ENCODE measurements at places on chromosomes 12 and 14.

DNA sequence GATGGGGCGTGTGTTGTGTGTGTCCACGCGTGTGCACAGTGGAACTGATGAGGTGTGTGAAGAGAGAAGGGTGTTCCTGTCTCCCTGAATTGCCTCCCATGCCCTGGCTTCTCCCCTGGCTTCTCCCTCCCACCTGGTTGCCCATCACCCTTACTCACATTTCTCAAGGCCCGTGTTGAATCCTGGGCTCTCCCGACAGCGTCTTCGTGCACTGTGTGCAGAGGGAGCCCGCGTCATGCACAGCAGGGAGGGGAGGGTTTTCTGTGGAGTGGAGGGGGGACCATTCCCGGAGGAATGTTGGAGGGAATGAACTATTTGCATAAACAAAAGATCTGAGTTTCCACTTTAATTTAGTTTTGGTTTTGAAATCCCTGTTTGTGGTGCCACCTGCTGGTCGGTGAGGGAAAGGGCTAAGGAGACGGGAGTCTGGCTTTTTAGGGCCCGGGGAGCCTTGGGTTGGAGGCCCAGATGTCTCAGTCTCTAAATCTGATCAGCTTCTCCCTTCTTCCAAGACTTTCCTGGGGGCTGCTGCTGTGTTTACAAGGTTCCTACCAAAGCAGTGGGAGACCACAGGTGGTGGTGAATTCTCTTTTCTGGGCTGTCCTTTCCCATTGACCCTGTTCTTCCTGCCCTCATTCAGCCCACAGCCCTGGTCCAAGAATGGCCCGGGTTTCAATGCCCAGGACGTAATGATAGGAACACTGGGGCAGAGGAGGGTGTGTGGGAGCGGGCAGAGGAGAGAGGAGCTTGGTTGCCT is at the start of gene C1R:
Gene C1R, minus strand, starts transcription at position 217 of the 757 bp plus-strand sequence. Its CDS starts 57 bp downstream, at position 160.
- DNase-seq, result peak; percentile 63

- DNase-seq, result peak; percentile 26
Observed at GRCh38 chr12:21026302-21026701, 104.7 kb upstream of the SLCO1B1 start.

GRCh38 chr14:91888641-91889476 is 21.5 kb upstream of the TC2N start:
- DNase-seq, result no peak

- DNase-seq, result peak; percentile 59
Observed at GRCh38 chr14:57512220-57512619, 18.6 kb upstream of the CCDC198 start.

DNA sequence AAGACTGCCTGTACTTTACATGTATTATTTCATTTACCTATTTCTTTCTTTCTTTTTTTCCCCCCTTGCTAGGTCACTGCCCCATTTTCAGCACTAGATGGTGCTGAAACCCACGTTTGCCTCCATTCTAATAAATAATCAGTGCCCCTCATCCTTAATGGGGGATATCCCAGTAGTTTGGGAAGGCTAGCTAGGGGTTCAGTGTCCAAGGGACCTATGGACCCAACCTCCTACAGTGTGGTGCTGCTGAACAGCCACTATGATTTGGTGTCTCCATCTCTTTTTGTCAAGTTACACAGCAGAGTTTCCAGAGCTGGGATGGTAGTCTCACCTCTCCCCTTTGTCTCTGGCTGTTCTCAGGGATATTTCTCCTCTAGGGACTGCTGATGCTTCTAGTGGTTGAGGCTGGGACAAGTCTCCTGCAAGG is 6.5 kb upstream of the HCFC2 start:
- DNase-seq, result peak; percentile 47

DNA sequence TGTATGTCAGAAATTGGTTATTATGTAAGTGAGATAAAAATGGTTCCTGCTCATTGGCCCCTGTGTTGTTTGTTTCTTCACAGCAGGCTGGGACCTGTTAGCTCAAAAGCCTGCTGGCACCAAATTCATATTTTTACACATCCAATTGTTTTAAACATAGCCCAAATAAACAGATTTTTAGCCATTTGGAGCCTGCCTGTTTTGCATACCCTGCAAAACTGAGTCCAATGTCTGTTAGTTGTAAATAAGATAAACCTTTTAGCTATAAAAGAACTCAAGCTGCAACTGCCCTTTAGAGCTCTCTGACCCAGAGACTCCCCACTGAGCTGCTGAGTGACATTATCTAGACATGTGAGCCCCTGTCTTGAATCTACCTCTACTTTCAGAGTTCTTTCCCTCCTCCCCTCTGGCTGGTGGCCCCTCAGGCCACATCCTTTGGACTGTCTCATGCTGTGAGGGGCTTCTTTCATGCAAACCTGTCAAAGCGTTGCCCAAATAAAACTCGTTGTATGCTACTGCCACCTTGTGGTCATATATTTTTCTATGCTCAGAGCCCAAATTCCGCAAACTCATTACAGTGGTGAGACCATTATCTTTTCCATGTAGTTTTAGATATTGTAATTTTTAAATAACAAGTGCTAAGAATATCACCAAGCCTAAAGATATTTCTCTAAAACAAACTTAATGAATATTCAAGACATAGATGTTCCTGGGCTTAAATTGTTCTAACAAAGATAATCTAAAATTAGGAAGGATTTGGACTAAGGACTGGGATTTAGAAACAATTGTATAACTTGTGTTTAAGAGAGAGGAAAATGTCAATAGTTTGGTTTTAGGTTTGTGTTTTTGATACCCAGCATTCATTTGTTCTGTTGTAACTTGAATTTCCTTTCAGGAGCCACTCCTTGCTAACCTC is 337.9 kb downstream of the AACS start:
- peak; percentile 53 for DNase-seq

DNA sequence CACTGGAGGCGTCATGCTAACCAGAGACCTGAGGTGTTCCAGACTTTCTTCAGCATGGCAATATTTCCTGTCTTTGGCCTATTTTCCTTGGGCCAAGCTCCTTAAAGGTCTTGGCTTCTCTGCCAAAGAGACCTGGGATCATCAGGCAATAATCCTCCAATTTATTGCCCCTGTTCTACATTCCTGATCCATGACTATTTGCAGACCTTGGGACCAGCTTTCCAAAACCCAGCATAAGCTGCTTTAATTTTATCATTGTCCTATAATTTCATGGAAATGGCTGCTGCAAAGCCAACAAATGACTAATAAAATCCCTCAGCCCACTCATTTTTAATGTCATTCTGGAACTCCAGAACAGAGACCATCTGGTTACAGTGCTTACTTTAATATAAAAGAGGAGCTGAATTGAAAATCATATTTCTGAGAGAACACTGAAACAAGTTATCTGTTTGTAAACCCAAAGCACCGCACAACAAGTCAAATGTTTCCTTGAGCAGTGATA is 166.9 kb upstream of the BTG1 start:
- no peak for DNase-seq

GRCh38 chr12:11861864-11862600 is 208.7 kb upstream of the BCL2L14 start:
- no peak for DNase-seq

- no peak for DNase-seq
Observed at GRCh38 chr14:67523764-67524633, 9.1 kb upstream of the PLEKHH1 start.

- no peak for DNase-seq
Observed at GRCh38 chr12:16095531-16096110, 181.9 kb downstream of the SLC15A5 start.

GRCh38 chr14:76948213-76948947 is 80.1 kb downstream of the IRF2BPL start:
- DNase-seq, result no peak

DNA sequence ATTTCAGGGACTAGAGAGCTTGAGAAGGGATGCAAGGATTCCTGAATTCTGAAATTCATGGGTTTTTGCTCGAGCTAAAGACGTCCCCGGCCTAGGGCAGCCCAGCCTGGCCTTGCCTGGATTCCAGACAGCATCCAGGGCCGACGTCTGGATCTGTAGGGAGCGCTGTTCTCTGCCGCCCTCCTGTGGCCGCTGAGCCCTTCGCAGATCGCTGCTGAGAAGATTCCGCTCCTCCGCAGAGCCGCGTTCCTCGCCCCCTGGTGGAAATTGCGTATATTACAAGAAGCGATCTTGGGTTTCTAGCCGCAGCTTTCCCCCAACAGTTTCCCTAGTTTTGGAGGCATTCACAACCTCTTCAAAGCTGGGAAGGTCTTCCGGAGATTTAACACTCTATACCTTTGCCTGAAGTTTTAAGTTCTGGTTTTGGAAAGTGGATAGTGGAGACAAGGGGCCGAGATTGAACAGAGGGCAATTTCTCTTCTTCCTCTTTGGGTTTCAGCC is 5.1 kb downstream of the CISTR start:
- peak; percentile 70 for DNase-seq

GRCh38 chr12:40833818-40834217 is 141.6 kb downstream of the CNTN1 start:
- no peak for DNase-seq

DNA sequence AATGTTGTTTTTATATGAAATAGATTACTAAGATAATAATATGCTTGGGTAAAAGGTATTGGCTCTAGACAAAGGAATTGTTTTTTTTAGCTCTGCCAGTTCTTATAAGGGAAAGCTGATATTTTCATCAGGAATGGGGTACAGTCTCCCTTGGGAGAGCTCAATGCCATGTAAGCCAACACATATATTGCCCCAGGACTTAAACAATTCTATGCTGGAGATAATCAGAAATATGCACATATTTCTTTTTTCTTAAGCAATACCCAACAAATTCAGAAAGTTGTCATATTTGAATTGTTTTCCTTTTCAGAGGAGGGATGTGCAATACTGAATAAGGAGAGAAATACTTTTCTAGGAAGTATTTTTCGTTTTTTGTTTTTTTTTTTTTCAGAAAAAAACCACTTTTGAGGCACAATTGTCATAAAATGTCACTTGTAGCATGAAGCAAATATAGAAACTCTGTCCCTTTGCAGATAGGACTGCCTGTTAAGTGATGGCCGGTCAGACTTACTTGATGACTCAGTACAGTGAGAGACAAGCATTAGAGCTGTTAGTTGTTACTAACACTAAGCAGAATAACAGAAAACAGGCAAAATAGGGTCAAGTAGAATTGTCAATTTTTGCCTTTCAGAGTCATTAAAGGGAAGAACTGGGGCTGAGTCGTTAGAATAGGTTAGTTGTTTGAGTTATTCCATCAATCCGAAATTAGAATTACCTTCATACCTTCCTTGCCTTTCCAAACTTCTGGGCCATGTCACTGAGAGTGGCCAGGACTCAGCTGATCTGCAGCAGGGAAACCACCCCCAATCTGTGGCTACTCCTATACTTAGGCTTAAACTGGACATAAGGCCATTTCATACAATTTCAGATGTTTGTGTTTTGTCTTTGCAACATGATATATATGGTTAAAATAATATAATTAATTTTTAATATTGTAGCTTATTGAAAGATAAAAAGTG is 168.1 kb downstream of the SLC38A4 start:
- no peak for DNase-seq

DNA sequence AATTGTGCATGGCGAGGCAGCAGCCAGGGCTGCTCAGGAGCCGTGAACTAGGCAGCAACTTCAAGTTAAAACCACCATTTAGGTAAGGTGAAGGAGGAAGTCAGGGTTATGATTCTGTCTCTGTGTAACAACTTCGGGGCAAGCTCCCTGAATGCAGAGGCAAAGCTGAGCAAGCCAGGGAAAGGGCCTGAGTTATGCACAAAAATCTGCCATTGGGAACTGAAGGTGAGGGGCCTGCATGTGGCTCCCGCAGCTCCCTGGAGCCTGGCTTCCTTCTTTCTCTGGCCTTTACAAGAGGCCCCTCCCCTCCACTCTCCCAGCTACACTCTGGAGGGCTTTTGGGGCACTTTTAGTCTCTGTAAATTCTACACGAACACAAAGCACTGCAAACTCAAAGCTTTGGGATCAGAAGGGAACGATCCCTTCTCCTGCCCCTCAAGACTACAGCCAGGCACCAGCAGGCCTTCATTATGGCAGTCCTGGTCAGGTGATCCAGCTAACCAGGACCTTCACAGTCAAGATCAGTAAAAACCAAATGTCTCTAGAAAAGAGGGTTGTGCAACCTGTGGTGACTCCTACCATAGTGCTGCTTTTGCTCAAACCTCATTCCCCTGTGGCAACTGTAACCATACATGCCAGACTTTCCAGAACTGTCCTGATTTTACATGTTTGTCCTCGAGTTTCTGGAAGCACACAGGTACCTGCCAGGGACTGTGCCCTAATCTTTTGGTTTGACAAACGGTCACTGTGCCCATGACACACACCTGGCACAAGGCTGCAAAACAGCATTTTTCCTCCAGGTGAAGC is 67.2 kb upstream of the PTGR2 start:
- DNase-seq, result no peak

- no peak for DNase-seq
Observed at GRCh38 chr14:83007641-83008225, 1474.1 kb upstream of the SEL1L start.

All from NCI-H1105 treated with DMSO at 0.1 percent for 48 hours (cell line).